ENCODE measurements at places on chromosomes 16 and 17.

DNA sequence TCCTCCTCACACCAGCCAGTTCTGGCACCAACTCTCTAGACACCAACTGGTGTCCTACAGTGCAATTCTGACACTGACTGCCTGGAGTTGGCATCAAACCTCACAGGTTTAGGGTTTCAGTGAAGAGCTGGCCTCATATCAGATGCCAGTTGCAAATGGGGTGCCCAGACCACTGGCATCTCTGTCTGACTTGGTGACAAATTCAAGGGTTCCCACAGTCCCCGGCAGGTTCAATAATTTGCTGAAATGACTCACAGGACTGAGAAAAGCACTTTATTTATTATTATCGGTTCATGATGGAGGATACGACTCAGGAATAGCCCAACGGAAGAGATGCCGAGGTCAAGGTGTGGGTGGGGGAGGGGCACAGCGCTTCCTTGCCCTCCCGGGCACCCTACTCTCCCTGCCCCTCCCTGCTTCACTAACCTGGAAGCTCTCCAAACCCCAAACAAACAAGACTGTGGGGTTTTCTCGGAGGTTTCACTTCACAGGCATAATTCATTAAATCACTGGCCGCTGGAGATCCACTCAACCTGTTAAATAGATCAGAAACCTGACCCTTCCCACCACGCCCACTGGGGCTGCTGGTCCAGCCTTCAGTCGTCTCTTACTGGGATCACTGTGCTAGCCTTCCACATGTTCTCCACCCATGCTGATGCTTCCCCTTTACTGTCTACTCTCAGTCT lies 1.7 kb upstream of the NLRP1 start:
- no peak for DNase-seq

DNA sequence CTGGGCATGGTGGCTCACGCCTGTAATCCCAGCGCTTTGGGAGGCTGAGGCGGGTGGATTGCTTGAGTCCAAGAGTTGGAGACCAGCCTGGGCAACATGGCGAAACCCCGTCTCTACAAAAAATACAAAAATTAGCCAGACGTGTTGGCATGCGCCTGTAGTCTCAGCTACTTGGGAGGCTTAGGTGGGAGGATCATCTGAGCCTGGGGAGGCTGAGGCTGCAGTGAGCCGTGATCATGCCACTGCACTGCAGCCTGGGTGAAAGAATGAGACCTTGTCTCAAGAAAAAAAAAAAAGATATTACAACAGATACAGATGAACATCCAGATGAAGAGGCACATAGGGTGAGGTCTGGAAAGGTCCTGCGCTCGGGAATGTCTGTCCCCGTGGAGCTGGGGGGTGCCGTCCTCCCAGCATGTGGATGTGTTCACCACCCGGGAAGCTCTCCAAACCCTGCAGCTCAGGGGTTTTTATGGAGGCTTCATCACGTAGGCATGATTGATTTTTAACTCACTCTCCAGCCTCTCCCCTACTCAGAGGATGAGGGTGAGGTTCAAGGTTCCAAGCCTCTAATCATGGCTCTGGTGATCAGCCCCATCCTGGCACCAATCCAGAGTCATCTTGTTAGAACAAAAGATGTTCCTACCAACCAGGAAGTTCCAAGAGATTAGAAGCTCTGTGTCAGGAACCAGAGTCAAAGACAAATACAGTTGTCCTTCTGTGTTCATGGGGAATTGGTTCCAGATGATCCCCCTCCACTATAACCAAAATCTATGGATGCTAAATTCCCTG lies 85.0 kb upstream of the DNAJA2 start:
- no peak for DNase-seq

DNA sequence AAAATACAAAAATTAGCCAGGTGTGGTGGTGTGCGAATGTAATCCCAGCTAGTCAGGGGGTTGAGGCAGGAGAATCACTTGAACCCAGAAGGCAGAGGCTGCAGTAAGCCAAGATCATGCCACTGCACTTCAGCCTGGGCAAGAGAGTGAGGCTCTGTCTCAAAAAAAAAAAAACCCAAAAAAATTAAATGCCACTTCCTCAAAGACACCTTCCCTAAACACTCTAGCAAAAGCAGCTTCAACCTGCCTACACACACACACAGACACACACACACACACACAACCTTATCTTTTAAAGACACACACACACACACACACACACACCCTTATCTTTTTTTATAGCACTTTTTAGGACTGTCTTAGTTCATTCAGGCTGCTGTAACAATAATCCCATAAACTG lies 201.7 kb upstream of the PSMD7 start:
- DNase-seq: no peak

- DNase-seq: no peak
Measured at GRCh38 chr17:74466111-74466827, at the start of gene CD300A. Gene CD300A (plus strand): TSS chr17:74466634. CDS start chr17:74466704, 70 bp downstream.

GRCh38 chr16:82699260-82699659 lies 72.5 kb downstream of the CDH13 start:
- no peak for DNase-seq

- DNase-seq: no peak
Measured at GRCh38 chr17:73932216-73932749, 271.2 kb upstream of the RPL38 start.

GRCh38 chr17:81805707-81806460 lies 1.9 kb downstream of the GCGR start:
- DNase-seq: no peak

DNA sequence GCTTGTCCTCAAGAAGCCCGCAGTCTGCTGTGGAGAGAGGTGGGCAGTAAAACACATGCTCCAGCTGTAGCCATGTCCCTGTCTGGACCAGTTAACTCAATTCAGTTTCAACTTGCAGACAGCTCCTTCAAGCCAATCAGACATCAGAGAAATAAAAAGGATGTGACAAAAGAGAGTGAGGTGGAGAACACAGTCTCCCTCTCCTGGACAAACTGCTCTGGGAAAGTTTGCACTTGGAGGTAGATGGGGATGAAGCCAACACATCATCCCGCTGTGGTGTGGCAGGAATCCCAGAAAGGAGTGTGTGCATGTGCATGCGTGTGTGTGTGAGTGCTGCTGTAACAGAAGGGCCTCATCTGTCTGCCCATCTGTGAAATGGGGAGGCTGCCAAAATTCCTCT lies 358.6 kb upstream of the ASIC2 start:
- no peak for DNase-seq

DNA sequence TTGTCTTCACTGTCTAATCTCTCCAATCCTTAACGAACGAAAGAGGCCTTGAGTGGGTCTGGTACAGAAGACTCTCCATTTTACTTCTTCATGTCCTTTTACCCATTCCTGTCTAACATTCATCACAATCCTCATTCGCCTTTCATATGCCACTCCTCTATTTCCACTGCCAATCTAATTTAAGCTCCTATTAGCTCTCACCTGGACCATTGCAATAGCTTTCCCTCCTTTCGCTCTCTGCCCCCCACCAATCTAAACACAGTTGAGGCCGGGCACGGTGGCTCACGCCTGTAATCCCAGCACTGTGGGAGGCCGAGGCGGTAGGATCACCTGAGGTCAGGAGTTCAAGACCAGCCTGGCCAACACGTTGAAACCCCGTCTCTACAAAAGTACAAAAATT lies 6.3 kb upstream of the SLFN14 start:
- DNase-seq: no peak

DNA sequence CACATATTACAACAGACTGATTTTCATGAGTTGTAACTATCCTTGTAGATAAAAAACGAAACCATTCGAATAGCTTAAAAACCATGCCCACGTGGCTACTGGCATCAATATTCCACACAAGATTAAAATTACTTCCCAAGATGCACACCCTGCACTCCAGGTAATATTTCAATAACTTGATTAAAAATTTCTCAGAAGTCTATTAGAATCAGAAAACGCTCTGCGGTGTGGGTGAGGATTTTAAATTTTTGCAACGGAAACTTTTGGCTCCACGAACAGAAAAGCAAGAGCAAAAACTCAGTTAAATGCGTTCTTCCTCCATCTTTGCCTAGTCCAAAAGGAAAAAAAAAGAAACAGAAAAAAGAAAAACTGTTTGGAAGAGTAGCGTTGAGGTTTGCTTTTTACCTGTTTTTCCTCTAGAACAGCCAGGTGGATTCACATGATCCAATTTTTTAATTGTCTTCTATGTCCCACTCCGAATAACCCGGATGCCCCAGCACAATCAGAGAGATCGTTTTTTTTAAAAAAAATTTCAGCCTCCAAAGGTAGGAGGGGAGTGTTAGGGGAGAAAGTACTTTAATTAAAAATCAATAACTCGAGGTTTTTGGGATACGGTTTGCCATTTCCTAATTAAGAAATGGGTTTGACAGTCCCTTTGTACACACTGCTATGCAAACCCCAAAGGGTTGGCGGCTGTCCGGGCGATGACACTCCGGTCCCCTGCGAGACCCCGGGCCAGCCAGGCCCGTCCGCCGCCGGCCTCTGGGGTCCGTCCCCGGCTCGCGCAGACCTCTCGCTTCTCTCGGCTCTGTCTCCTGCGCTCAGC lies 708 bp upstream of the NFAT5 start:
- no peak for DNase-seq

- DNase-seq: no peak
Measured at GRCh38 chr16:57646388-57647039, 18.1 kb downstream of the ADGRG1 start.

- DNase-seq: peak; percentile 8
Measured at GRCh38 chr16:528111-529011, 849 bp downstream of the CAPN15 start.

GRCh38 chr17:17847118-17847689 lies 10.4 kb upstream of the SREBF1 start:
- DNase-seq: no peak

GRCh38 chr17:81840826-81841778 lies 6.3 kb upstream of the PPP1R27 start:
- DNase-seq: no peak

GRCh38 chr16:2526135-2526534 lies 5.1 kb downstream of the CEMP1 start:
- DNase-seq: no peak

DNA sequence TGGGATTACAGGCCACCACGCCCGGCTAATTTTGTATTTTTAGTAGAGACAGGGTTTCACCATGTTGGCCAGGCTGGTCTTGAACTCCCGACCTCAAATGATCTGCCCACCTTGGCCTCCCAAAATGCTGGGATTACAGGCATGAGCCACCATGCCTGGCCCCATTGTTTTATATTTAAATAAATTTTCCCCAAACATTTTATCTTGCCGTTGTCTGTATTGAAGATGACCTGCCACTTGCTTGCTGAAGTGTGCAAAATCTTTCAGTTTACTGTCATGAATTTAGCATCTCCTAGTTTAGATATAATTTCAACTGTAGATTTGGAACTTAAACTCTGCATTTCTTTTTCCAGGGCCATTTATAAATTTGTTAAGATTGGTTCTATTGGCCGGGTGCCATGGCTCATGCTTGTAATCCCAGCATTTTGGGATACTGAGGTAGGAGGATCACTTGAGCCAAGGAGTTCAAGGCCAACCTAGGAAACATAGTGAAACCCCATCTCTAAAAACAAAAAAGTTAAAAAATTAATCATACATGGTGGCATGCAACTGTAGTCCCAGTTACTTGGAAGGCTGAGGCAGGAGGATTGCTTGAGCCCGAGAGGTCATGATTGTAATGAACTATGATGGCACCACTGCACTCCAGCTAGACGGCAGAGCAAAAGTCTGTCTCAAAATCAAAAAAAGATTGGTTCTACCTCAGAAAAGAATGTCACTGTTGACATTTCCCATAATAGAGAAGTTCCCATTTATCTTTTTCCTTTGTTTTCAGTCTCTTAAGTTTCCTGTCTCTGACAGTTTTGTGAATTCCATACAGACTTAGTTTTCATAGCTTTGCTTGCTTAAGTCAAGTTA lies 84.4 kb downstream of the VMP1 start:
- no peak for DNase-seq

DNA sequence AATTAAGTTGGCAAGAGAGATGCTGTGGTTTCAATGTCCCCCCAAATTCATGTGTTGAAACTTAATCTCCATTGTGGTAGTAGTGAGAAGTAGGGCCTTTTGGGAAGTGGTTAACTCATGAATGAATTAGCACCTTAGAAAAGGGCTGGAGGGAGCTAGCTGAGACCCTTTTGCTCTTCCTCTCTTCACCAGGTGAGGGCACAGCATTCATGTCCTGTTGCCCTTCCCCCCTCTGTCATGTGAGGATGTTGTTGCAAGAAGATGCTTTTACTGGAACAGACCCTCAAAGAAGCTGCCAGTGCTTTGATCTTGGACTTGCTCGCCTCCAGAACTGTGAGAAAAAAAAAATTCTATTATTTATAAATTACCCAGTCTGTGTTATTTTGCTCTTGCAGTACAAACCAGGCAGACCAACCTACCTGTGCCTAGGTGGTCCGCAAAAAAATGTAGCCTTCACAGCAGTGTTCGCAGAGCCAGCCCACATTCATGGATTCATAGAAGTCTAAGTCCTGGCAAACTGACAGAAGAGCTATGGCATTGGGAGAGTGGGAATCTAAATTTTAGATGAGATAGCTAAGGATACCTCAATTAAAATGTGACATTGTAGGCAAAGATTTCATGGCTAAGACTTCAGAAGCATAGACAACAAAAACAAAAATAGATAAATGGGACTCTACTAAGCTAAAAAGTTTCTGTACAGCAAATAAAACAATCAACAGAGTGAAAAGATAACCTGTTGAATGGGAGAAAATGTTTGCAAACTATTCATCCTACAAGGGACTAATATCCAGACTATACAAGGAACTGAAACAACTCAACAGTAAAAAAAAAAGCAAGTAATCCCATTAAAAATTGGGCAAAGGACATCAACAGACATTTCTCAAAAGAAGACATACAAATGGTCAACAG lies 32.0 kb upstream of the ABCA5 start:
- DNase-seq: no peak

GRCh38 chr17:14471052-14471451 lies 170.2 kb downstream of the HS3ST3B1 start:
- DNase-seq: no peak

DNA sequence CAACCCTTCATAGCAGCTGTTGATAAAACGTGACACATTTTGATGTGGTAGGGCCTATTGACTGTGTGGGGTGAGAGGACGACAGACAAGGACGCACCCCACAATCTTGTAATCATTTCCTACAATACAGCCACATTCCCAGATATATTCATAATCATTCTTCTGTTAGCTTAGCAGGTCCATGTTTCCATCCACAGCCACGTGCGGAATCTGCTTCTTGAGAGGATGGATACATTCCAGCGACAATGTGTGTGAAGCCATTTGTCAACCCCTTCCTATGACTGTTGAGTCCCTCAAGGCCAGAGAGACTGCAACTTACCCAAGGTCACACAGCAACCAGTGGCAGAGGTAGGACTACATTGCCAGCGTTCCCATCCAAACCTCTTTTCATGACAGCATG lies 8.7 kb upstream of the COPS3 start:
- DNase-seq: no peak
